Endodermal cell (in vitro differentiated cells): ENCODE measurements at places on chromosomes 1 and 21.

DNA sequence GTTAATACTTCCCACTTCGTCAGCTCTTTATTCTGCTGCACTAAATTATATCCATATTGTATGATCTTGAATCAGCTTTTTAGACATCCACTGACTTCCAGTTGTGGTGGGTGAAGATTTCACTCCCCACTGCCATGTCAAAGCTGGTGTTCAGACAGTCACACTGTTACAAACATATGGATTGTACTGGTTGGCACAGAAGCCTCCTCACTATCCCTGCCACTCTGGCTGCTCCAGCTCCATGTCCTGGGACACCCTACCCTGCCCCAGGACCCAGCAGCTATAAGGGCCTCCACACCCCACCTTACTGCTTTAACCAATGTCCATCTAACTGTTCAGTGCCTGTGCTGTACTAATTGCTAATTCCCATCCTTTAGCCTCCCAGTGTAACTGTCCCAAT, 32.0 kb upstream of the BATF3 start:
- H3K27me3 ChIP-seq: no peaks in the 10 kb centered on the region
- H3K4me1 ChIP-seq: no peaks in the 10 kb centered on the region

GRCh38 chr1:2194319-2194897, at the start of gene FAAP20:
Gene FAAP20 (minus strand): TSS chr1:2194772. CDS start chr1:2194749, 23 bp downstream.
- peak within 1 kb of the TSS; percentile 73 for H3K27ac ChIP-seq
- H3K27me3 ChIP-seq: no peaks in the 10 kb centered on the region
- DNase-seq: peak; percentile 95

DNA sequence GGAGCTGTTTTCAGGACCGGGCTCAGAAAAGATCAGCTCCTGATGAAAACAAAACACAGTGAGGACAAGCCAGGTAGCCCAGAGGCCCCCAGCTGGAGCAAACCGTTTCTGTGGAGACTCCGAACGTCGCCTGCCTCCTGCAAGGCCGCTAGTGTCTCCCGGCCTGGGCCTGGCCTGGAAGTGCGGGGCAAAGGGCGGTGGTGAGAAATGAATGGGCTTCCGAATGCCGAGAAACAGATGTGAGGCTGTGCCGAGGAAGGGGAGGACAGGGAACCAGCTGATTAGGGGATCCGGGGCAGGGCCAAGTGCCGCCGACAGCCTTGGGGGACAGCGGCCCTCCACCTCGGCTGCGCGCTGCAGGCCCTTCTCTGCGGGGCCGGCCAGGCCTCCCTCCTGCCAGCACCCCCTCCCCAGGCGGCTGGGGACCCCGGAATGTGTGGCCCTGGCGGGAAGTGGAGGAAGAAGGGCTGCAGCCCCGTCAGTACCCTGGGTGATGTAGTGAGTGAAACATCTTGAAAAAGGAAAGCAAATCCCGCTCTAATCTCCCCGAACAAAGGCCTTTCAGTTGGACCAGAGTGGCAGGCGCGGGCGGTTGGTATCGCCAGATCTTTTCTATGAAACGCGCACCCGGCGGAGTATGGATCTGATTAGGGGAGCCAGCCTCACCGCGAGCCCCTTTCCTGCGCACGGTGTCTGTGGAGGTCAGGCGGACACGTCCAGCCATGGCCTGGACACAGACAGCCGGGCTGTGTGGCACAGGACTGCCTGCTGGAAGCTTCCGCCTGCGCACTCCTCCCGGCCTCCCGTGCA, 52.6 kb downstream of the PRDM16 start:
- H3K27ac ChIP-seq: peak overlapping the region; percentile 32
- no peaks in the 10 kb centered on the region for H3K36me3 ChIP-seq
- no peak overlapping the region for H3K4me3 ChIP-seq
- H3K4me1 ChIP-seq: peaks cover 23% of the 10 kb centered on the region
- DNase-seq: peak; percentile 68
- H3K27me3 ChIP-seq: no peaks in the 10 kb centered on the region

DNA sequence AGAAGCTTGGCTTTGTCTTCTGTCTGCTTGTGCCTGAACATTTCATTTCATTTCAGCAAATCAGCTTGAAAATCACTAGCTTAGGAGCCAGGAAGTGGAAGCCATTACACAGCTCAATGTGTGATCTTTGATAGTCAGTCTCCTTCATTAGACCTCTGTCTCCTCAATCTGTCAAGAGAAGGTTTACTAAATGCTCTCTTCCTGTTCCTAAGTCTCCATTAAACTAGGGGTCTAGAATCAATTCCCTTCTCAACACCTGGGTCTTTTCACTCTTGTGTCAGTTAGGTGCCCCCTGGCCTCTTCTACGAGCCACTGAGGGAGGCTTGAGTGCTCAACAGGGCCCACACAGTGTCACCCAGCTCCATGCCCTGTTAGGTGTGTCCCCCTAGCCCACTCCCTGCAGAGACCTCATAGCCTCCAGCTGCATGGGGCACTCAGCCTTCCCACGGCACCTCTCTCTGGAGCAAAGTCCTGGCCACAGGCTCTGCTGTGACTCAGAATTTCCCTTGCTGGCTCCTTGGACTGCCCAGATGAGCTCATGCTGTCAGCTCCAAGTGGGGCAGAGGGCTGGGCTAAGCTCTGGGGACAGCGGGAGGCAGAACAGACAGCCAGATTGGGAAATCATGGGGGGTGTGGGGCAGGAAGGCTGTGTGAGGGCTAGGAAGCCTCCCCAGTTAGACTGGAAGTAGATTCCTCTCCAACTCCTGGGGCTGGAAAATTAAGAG, 115.7 kb upstream of the IPO9 start:
- DNase-seq: peak; percentile 77
- H3K36me3 ChIP-seq: no peaks in the 10 kb centered on the region
- peaks cover 6% of the 10 kb centered on the region for H3K4me1 ChIP-seq

GRCh38 chr21:29179503-29179902, 49.1 kb downstream of the MAP3K7CL start:
- H3K36me3 ChIP-seq: no peaks in the 10 kb centered on the region
- H3K4me3 ChIP-seq: no peak overlapping the region
- no peaks in the 10 kb centered on the region for H3K27me3 ChIP-seq

- H3K36me3 ChIP-seq: peaks cover 24% of the 10 kb centered on the region
- H3K27me3 ChIP-seq: no peaks in the 10 kb centered on the region
- H3K27ac ChIP-seq: peak overlapping the region; percentile 83
- H3K4me1 ChIP-seq: no peaks in the 10 kb centered on the region
Observed at GRCh38 chr1:155834296-155834926, 22.6 kb downstream of the GON4L start.

- peaks cover 28% of the 10 kb centered on the region for H3K4me1 ChIP-seq
- H3K36me3 ChIP-seq: no peaks in the 10 kb centered on the region
- H3K27me3 ChIP-seq: no peaks in the 10 kb centered on the region
- H3K4me3 ChIP-seq: no peak overlapping the region
- no peak overlapping the region for H3K27ac ChIP-seq
Observed at GRCh38 chr1:159936273-159936904, 9.0 kb downstream of the IGSF9 start.

DNA sequence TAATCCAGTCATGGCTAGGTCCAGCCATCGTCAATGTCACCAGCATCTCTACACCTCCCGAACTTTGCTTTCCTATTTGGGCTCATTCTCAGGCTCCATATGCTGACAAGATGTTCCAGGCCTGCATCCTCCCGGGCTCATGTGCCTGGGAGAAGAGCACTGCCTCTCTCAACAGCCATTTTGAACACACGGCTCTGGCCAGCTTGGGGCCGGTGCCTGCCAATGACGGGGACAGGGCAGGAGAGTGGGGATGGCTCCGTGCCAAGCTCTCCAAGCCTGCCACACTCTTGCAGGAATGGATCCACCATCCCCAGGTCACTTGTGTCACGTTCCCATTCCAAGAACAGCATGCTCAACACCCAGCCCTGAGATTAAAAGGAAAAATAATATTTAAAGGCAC, 61.4 kb upstream of the PAX7 start:
- no peak overlapping the region for H3K27ac ChIP-seq
- DNase-seq: no peak
- no peak overlapping the region for H3K4me3 ChIP-seq
- H3K27me3 ChIP-seq: no peaks in the 10 kb centered on the region

- no peak overlapping the region for H3K27ac ChIP-seq
- no peaks in the 10 kb centered on the region for H3K4me1 ChIP-seq
- H3K36me3 ChIP-seq: no peaks in the 10 kb centered on the region
- H3K27me3 ChIP-seq: no peaks in the 10 kb centered on the region
- H3K4me3 ChIP-seq: no peak overlapping the region
- peak; percentile 73 for DNase-seq
Observed at GRCh38 chr1:167173516-167174184, 47.0 kb upstream of the POU2F1 start.

GRCh38 chr1:207076181-207076955, 12.3 kb upstream of the C4BPB start:
- H3K27ac ChIP-seq: no peak overlapping the region
- peaks cover 8% of the 10 kb centered on the region for H3K4me1 ChIP-seq
- no peak overlapping the region for H3K4me3 ChIP-seq
- peak; percentile 10 for DNase-seq

DNA sequence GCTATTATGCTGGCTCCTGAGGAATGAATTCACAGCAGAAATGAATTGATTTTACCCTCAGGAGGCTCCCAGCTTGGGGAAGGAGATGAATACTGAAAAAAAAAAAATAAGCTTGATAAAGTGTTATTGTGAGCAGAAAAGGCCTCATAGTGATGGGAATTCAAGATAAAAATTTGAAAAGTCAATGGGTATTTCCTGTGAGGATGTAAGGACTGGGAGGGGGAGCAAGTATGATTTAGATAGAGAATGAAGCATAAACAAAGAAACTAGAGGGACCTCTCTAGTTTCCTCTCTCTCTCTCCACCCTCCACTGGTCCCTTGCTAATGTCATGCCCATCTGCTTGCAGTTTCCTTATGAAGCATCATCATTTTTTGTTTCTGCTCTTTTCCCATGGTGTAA, 439.0 kb upstream of the PLXNA2 start:
- H3K27ac ChIP-seq: no peak overlapping the region
- H3K4me1 ChIP-seq: no peaks in the 10 kb centered on the region
- no peaks in the 10 kb centered on the region for H3K36me3 ChIP-seq
- no peaks in the 10 kb centered on the region for H3K27me3 ChIP-seq
- no peak for DNase-seq

DNA sequence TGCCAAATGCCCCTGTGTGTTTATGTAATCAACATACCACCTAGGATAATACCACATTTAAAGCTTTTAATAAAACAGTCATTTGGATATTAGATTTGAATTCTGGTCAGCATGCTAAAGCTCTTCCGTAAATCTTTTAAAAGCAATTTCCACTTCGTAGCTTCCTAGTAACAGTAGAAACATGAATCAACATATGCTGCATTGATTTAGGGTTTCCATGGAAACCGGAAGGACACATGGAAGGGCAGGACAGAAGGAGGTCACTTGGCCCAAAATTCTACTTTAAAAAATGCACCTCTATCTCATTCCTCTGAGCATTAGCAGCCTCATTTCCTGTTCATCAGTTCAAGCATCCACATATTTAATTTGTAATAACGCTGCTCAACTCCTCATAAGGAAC, 8.1 kb downstream of the RGS8 start:
- H3K27ac ChIP-seq: no peak overlapping the region
- no peak overlapping the region for H3K4me3 ChIP-seq
- H3K36me3 ChIP-seq: no peaks in the 10 kb centered on the region
- peaks cover 2% of the 10 kb centered on the region for H3K27me3 ChIP-seq
- no peak for DNase-seq
- peaks cover 10% of the 10 kb centered on the region for H3K4me1 ChIP-seq

DNA sequence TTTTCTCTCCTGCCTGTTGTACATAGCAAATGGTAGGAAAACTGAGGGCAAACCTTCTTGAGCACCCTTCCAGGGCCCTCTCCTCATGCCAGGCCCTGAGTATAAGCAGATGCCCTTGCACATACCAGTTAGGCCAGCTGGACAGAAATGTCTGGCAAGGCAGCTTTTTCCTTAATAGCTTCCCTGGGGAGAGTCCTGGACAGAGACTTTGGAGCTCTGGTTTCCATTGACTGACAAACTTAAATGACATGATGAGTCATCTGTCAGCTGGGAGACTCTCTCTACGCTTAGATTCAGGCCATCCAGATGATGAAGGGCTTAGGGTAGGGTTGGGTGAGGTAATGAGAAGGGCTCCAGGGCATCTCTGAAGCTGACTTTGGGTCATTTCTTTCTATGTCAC, 317.5 kb downstream of the ASTN1 start:
- no peak for DNase-seq
- peaks cover 7% of the 10 kb centered on the region for H3K4me1 ChIP-seq
- no peaks in the 10 kb centered on the region for H3K36me3 ChIP-seq
- H3K27me3 ChIP-seq: no peaks in the 10 kb centered on the region
- H3K4me3 ChIP-seq: no peak overlapping the region

DNA sequence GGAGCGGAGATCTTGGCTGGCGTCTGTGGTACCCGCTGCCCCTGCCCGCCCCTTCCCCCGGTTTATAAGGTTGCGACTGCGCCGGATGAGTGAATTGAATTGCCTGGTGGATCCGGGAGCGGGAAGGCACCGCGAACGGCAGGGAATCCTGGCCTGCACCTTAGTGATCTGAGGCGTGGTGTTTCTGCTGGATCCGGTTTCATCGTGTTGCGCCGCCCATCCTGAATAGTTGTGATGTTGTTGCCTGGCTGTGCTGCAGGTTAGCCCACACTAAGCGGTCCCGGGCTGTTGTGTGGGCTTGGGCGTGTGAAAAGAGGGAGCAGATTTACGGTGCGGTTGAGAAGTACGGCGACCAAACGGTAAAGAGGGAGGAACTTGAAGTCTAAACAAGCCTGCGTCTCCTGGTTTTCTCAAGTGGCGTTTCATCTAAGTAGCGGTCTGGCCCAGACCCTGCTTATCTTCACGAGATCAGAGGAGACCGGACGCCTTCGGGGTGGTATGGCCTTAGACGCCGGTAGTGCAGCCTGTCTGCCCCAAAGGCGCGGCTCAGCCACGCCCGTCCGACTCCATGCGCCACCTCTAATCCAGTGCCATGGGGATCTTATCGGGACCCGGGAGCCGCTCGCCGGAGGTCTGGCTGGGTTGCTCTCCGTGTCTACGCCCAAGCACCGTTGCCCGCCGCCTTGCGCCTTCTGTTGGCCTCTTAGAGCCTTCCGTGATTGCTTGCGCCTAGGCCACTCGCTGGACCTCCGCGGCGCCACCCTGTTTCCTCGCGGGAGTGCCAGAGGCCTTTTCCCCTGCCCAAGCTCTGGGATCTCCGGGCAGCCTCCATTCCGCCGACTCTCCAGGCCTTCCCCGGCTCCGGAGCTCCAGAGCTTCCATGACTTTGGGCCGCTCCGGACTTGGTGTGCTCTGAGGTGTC, 87.5 kb upstream of the RHOU start:
- peaks cover 63% of the 10 kb centered on the region for H3K27me3 ChIP-seq
- no peaks in the 10 kb centered on the region for H3K4me1 ChIP-seq
- no peaks in the 10 kb centered on the region for H3K36me3 ChIP-seq
- no peak overlapping the region for H3K27ac ChIP-seq

DNA sequence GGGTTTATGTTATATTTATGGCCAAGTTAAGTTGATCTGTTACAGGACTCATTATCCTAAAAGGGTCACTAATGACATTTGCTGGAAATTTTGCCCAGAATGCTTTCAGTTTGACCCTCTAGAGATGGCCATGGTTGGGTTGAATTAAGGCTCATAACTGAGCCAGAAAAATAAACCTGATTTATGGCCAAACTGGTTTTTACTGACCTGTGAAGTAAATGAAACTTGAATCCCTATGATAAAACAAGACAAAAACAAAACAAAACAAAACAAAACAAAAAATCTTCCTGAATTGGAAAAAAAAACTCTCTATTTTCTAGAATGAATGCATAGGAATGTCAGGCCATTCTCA, 72.5 kb upstream of the CLDN14 start:
- H3K4me1 ChIP-seq: no peaks in the 10 kb centered on the region
- DNase-seq: no peak
- no peaks in the 10 kb centered on the region for H3K27me3 ChIP-seq
- no peak overlapping the region for H3K27ac ChIP-seq
- no peaks in the 10 kb centered on the region for H3K36me3 ChIP-seq
- H3K4me3 ChIP-seq: no peak overlapping the region

GRCh38 chr1:62625415-62625814, 28.1 kb downstream of the ANGPTL3 start:
- no peaks in the 10 kb centered on the region for H3K4me1 ChIP-seq
- H3K4me3 ChIP-seq: no peak overlapping the region
- H3K27ac ChIP-seq: no peak overlapping the region
- H3K27me3 ChIP-seq: no peaks in the 10 kb centered on the region
- no peak for DNase-seq
